ENCODE measurements at places on chromosomes 7 and 10. TPM values are rescaled to one million over a fixed set of nuclear protein-coding genes. Genes with fewer than 3 reads are reported as not detected.

DNA sequence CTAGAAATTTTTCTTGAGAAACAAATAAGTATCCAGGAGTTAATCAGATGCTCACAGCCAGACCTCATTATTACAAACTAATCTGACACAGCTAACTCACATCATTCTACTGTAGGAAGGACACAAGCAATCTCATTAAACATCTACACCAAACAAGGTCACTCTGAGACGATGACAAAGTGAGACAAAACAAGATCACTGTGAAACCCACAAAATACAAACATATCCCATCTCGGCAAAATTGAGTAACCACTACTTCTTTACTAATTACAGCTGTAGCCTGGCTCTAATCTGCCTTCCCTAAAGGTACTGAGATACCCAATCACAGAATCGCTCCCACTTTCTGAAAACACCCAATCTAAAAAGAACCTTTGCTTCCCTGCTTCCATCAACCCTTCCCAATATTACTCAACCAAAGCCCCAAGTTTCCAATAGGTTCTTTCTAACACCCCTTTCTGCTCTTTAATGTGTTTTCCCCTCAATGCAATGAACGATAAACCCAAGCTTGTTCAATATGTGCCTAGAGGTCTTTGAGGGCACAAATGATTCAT lies 26.9 kb downstream of the CCDC6 start:
- DNase-seq = no peak

DNA sequence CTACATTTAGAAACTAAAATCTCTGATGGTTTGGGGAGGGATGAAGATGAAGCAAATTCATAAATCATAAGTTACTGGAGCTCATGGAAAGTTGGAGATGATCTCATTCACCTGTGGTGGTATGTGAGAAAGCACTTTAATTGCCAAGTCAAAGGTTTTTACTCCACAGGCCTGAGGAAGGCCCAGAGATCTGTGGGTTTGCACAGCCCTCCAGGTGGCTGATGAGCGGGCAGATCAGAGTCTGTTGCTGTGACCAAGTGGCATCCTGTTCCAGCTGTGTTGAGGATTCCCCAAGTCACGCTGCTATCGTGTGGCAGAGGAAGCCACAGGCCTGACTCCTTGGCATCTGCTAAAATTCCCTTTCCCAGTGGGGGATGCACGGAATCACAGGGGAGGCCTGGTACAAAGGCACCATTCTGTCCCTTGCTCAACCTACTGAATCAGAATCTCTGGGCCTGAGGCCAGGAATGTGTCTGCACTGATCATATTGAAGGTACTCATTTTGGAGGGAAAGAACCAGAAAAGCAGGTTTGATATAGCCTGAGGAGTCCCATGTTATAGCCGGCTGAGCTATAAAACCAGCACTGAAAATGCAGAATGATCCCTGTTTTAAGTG lies 19.7 kb upstream of the DDC start:
- DNase-seq = no peak

DNA sequence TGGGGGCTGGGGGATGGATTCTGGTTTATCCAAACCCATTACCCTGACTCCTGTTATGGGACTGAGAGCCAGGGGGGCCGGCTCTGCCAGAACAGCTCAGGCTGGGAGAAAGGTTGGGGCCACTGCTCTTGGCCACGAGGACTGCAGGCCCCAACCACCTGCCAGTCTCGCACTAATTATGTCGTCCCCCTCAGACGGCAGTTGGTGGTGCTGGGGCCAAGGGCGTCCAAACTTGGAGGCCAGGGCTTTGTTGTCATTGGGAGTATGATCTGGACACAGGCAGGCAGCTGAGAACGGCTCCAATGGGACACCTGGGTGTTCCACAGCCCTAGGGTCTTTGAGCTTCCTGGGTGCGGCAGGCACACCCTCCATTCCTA lies 34.7 kb downstream of the DRGX start:
- DNase-seq = no peak

Gene CAV2
- 151 TPM for total RNA-seq

DNA sequence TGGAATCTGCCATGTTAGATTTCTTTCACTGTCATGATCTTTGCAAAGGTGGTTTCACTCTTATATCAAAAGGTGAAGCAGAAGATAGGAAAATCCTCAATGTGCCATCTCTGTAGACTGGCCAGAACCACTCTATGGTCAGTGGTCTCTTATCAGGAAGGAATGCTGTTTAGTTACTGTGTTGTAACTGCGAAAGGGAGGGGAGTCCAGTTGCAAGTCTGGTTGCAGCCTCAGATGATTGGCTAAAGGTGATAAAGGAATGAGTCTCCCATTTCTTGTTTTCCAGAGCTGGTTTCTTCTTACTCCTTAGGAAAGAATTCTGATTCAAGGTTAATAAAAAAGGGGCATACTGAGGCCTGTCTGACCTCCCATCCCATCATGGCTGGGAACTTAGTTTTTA lies 58.2 kb upstream of the ICA1 start:
- DNase-seq = no peak

GRCh38 chr7:139583826-139584553 lies 60.5 kb downstream of the CLEC2L start:
- no peak for DNase-seq

DNA sequence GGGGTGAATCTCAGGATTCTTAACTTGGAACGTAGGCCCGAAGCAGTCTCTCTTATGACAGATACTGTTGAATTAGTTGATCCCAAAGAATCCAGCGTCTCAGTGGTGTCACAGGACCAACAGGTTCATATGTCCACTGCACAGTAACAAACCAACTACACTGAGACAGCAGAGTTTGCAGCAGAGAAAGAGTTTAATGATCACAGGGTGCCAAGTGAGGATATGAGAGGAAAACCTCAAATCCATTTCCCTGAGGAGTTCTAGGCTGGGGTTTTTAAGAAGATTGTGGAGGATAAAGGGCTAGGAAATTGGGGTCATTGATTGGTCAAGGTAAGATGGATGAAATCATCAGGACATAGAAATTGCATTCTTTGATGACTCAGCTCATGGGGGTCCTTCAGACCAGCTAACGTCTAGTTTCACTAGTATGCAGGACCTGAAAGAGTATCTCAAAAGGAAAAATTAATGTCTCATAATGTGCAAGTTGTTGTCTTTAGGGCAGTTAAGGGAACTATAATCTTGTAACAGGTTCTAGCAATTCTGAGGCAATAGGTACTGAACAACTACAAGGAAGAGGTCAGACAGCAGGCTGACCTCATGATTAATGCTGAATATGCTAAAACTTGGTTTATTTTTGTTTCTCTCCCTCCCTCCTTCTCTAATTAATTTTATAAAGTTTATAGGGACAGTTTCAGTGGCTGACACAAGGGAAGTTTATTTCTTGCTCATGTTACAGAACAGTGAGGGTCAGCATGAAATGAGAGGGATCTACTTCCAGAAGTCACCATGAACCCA lies 310.9 kb upstream of the NEBL start:
- DNase-seq = no peak

Data from M059J (cell line).